ENCODE measurements at places on chromosomes 1 and 21.

DNA sequence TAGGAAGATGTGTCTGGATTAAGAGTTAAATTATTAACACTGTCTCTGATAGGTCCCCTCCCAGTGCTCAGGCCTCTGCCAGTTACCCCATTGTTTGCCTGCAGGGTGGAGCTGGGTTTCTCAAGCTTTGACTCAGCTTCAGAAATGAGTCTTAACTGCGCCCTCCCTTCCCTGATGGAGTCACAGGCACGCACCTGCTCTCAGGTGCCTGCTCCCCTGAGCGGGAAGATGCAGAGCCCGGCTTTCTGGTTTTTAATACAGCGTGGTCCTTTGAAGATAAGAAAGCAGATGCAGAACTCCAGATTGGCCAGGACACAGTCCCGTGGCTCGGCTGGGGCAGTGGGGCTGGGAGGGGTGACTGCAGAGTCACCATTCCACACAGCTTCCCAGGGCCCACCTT lies 3.2 kb upstream of the SPRR4 start:
- no peak for DNase-seq

GRCh38 chr1:205382561-205382960 lies 25.8 kb upstream of the KLHDC8A start:
- no peak for DNase-seq

- DNase-seq: no peak
These were observed 37.0 kb upstream of the CCSAP start for GRCh38 chr1:229379846-229380245.

DNA sequence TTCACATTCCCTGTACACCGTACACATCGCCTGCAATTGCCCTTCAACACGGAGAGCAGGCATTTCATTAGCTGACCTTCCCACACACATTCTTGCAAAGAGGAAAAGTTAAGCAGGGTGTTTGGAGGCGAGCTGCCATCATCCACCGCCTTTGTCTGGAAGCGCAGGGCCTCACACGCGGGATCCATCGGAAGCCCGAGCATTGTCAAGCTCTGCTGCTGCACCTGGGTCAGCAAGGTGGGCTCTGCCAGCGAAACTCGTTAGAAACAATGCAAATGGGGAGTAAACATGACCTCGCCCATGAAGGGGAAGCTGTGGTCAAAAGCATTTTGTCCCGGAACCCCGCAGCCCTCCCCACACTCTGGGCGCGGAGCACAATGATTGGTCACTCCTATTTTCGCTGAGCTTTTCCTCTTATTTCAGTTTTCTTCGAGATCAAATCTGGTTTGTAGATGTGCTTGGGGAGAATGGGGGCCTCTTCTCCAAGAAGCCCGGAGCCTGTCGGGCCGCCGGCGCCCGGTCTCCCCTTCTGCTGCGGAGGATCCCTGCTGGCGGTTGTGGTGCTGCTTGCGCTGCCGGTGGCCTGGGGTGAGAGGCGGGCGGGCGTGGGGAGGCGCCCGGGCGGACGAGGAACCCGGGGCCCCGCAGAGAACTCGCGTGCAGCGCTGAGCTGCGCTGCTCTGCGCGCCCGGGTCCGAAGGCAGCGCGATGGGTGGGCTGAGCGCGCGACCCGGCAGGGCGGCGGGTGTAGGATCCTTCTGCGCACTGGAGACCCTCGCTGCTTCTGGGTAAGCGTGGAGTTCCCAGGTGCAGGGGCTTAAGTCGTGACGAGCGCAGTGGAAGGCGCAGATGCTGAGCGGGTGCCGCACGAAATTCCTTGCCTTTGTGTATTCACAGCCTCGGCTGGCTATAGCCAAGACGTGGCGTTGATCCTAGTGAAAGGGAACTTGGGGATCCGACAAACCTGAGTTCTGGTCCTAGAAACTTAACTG lies at the start of gene CR1:
TSS of gene CR1 (plus strand) at position 357 of the 992 bp plus-strand sequence. CDS start at position 468, 111 bp downstream.
- no peak for DNase-seq

DNA sequence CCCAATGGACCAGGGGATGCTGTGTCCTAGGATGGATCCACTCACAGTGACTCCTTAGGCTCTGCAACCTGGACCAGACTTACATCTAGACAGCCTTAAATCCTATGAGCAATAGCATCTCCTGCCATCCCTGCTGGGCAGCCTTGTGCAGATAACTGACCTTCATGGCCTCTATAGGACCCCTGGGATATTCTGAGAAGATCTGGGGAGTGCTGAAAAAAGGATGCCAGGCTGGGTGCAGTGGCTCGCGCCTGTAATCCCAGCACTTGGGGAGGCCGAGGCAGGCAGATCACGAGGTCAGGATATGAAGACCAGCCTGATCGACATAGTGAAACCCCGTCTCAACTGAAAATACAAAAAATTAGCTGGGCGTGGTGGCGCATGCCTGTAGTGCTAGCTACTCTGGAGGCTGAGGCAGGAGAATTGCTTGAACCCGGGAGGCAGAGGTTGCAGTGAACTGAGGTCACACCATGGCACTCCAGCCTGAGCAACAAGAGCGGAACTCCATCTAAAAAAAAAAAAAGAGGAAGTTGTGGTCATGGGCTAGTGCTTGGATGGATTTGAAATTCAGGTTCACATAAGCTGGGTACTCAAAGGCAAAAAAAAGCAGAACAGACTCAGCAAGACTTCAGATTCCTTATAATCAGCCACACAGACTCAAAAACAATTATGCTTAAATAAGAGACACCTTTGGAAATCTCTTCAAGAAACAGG lies 10.9 kb upstream of the SH2D1B start:
- no peak for DNase-seq

DNA sequence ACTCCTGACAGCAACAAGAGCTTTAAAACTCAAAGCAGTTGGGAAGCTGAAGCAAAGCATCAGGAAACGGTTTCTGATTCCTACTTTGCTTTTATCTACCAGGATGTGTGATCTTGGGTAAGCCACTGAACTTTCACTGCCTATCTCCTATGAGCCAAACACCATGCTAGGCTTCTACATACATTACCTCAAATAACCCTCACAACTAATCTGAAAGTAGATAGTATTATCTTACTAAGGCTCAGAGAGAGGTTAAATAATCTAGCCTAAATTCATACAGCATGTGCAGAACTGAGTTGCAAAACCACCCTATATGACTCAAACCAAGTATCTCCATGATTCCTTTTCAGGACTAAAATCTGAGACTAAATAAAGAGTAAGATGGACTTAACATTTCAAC lies 83.8 kb downstream of the EVI5 start:
- DNase-seq: no peak
